Activated T-helper 9 cell treated with anti-CD3 and anti-CD28 coated beads, Interleukin-2, amount 50 U/mL, for 16 hours (primary cell): ENCODE measurements at places on chromosomes 16 and 17.
A peak's percentile ranks its signal among the peaks of the same experiment; 100 is the strongest.

- no peak for DNase-seq
Observed at GRCh38 chr16:87840271-87840978, 28.9 kb downstream of the SLC7A5 start.

GRCh38 chr16:17324451-17324850 is 146.3 kb downstream of the XYLT1 start:
- DNase-seq, result no peak

GRCh38 chr16:84585467-84585866 is 32.4 kb downstream of the COTL1 start:
- DNase-seq, result no peak

- DNase-seq, result no peak
Observed at GRCh38 chr16:5979905-5980550, 882.4 kb upstream of the EEF2KMT start.

- peak; percentile 37 for DNase-seq
Observed at GRCh38 chr16:15672514-15673167, 22.6 kb downstream of the NDE1 start.

DNA sequence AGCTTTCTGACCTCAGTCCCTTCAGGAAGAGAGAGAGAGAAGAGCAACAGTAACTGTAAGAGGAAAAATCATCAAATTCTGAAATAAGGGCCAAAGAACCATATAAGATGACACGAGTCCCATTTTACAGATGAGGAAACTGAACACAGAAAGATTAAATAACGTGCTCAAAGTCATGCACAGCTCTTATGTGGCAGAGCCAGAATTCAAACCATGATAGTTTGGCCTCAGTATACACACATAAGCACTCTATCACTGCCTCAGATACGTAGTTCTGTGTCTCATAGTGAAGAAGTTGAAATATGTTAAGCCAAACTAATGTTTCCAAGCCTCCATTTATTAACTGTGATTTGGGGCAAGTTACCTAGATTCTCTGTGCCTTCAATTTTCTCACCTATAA is 1.9 kb upstream of the ZNF19 start:
- no peak for DNase-seq

- DNase-seq, result no peak
Observed at GRCh38 chr17:12613566-12613965, 52.1 kb upstream of the MYOCD start.
